ENCODE measurements at places on chromosomes 6 and 20. TPM values are rescaled to one million over a fixed set of nuclear protein-coding genes. Genes with fewer than 3 reads are reported as not detected.

DNA sequence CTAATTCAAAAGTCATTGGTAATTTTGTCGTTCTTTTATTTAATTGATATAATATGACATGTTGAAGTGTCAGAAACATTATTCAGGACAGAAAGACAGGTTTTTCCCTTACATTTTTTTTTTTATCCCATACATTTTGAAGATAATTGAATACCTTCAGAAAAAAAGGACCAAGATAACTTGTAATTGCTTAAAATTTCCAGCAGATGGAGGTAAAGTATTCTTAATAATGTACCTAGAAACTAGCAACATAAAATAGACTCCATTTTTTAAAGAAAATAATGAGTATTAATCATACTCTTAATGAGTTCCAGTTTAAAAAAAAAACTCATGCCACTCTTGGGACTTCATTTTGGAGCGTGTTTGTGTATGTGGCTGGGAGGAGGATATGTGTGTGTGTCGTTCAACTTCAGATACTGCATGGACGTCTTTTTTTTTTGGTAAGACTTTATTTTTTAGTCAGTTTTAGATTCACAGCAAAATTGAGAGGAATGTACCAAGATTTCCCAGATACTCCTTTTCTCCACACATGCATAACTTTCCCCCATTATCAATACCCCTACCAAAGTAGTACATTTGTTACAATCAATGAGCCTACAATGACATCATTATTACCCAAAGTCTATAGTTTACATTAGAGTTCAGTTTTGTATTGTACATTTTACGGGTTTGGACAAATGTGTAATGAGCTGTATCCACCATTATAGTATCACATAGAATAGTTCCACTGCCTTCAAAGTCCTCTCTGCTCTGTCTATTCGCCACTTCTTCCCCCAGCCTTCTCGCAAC, 79.4 kb downstream of the ROS1 start:
- no peaks in the 10 kb centered on the region for H3K27me3 ChIP-seq
- H3K4me3 ChIP-seq = no peak overlapping the region
- DNase-seq = peak; percentile 75
- no peaks in the 10 kb centered on the region for H3K4me1 ChIP-seq

The PRRT1 gene
- total RNA-seq = 0.75 TPM

DNA sequence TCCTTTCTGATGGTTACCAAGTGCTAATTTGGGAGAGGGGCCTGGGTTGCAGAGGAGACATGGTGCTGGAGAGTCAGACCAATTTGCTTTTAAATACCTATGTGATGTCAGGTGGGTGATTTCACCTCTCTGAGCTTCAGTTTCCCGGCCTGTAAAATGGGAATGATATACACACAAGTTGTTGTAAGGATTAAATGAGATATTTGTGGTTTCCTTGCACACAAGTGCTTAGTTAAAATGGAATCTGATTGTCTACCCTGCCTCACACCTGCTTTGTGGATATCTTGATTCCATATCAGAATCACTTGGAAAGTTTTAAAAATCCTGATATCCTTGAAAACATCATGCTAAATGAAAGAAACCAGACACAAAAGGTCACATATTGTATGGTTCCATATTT, 44.5 kb downstream of the SCAND1 start:
- H3K27ac ChIP-seq = no peak overlapping the region
- peaks cover 12% of the 10 kb centered on the region for H3K36me3 ChIP-seq
- H3K27me3 ChIP-seq = no peaks in the 10 kb centered on the region
- H3K4me3 ChIP-seq = no peak overlapping the region
- H3K4me1 ChIP-seq = no peaks in the 10 kb centered on the region
- DNase-seq = no peak

DNA sequence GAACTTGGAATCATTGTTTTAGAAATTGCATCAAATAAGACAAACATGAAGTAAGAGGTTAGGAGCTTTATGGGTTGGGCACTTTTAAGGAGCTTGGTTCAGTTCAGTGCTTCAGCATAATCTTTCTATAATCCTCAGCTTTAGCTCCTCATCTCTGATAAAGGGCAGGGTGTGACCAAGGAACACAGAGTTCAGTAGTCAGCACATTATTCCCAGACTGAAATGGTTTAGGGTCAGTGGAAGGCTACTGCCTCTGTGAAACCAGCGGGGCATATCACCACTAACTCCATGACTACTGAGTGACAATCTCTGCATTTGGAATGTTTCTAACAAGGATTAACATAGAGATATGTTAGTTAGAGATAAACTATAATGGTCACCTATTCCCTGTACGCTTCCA, 36.9 kb downstream of the CRYBG1 start:
- no peak overlapping the region for H3K4me3 ChIP-seq
- DNase-seq = no peak
- no peaks in the 10 kb centered on the region for H3K36me3 ChIP-seq

DNA sequence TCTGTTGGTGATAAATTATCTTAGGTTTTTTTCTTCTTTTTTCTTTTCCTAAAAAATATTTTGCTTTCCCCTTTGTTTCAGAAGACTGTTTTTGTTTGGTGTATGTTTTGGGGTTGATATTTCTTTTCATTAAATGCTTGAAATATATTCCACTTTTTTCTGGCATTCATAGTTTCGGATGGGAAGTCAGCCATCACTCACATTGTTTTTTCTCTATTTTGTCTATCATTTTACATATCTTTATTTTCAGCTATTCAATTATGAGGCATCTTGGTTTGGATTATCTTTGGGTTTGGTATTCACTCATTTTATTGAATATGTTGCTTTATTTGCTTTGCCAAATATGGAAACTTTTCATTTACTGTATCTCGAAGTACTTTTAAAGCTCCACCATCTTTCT, 600.5 kb upstream of the EYS start:
- H3K4me3 ChIP-seq = no peak overlapping the region
- no peak for DNase-seq
- no peaks in the 10 kb centered on the region for H3K4me1 ChIP-seq
- H3K27me3 ChIP-seq = no peaks in the 10 kb centered on the region
- no peaks in the 10 kb centered on the region for H3K36me3 ChIP-seq

DNA sequence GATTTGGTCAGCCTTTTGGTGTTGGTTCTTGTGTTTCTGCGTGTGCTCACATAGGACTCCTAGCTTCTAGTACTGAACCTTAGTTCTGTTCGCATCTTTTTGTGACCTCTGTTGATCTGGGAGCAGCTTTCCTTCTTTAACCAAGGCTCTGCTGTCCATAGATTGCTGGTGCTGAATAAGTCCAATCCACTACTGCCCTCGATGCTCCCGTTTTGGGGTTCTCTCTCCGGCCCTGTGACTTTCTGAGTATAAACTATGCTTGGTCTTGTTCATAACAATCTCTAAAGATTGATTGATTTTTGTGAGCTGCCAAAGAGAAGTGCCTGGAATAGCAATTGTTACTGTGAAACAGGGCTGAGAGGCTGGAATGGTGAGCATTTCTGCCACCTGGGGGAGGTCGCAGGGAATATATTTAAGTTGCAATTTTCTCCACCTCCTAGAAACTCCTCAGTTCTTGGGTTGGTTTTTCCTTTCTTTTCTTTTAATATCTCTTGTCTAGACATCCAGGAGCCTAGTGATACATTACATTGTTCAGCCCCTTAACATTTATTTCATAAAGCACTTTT, 422.9 kb upstream of the CHD6 start:
- no peaks in the 10 kb centered on the region for H3K4me1 ChIP-seq
- no peak for DNase-seq
- no peaks in the 10 kb centered on the region for H3K36me3 ChIP-seq
- H3K4me3 ChIP-seq = no peak overlapping the region
- H3K27me3 ChIP-seq = no peaks in the 10 kb centered on the region

The WFDC10B gene
- not detected for total RNA-seq

The CCDC170 gene
- not detected for total RNA-seq

DNA sequence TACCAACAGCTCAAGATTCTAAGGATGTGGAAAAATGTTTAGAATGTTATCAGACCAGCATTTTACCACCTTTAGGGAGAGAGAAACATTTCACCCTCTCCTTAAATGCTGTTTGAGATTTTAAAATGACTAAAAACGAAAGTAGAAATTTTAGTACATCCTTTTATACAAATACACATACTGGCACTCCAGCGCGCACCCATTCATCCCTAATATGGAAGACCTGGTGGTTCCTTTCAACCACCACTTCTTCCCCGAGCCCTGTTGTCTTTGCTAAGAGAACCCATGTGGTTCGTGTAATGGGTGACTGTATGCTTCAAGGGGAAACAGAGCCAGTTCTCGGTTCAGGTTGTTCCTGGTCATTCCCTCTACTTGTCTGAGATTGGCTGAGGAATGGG, 21.3 kb downstream of the SPATA2 start:
- H3K27me3 ChIP-seq = no peaks in the 10 kb centered on the region
- no peaks in the 10 kb centered on the region for H3K36me3 ChIP-seq
- H3K4me1 ChIP-seq = peaks cover 12% of the 10 kb centered on the region
- no peak overlapping the region for H3K4me3 ChIP-seq
- no peak overlapping the region for H3K27ac ChIP-seq

All from Karpas-422 (cell line).